Muscle of leg (tissue), 16 donors: ENCODE measurements at places on chromosomes 6 and 20.

- no peak for DNase-seq
Measured at GRCh38 chr20:50246367-50247195, 56.0 kb downstream of the CEBPB start.

DNA sequence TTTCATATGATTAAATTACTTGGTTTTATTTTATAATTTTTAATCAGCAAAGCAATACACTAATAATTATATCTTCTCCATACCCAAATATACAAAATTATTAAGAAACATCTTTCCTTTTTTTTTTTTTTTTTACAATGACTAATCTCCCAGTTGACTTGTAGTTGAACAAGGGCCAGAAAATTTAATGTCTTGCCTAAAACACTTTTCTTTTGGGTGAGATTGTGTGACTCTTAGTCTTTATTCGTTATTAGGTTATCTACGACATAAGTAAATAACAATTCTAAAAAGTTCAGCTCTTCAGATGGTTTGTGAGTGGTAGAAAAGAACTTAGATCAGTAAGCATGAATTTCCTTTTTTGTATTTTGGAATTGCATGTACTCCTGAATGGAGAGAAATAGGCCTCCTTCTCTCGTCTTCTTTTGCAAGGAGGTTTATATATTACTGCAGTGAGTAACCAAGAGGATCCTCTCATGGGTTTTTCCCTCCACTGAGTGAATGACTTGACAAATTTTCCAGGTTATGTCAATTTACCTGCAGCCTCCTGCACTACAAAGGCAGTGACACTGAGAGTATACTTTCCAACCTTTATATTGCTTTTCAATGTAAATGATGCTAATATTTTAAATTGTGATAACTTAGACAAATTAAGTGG lies 364.5 kb upstream of the CITED2 start:
- DNase-seq: no peak

DNA sequence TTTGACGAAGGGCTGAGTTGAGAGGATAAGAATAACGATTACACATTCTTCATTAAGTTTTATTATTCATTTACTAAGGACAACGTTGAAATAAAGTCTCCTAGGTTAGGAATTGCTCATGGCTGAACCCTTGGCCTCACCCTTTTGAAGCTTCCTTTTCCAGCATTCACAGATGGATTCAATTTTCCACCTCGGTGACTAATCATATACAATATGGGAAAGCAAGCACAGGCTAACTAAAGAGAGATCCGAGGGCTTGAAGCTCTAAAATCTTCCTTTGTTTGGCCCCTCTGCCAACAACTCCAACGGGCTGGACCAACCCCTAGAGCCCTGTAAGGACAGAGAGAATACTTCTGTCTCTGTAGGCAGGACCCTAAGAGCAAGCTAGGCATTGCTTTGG lies 159.5 kb downstream of the SOD2 start:
- DNase-seq: peak; percentile 88

DNA sequence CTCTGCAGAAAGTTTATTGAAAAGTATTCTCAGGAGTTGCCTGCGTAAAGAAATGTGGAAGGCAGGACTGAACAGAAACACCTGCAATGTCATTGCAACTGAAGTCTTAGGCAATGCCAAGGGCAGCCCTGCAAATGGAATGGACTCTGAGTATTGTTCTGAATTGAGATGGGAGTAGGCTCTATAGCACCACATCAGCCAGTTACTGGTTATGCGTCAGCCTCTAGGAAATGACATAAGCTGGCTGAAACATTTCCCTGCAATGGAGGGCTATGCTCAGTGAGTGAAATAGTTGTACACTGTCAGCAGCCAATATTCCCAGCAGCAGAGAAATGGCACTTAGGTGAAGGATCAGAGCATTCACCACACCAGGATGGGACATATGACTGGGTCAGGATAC lies 13.8 kb upstream of the GJE1 start:
- DNase-seq: no peak

GRCh38 chr20:31869942-31870725 lies at the start of the genes DUSP15 and TTLL9:
Gene DUSP15 (minus strand): TSS chr20:31870527. CDS start chr20:31870337, 190 bp downstream.
Gene TTLL9 (plus strand): TSS chr20:31870634. CDS start chr20:31871127, 493 bp downstream.
- DNase-seq: peak; percentile 52

DNA sequence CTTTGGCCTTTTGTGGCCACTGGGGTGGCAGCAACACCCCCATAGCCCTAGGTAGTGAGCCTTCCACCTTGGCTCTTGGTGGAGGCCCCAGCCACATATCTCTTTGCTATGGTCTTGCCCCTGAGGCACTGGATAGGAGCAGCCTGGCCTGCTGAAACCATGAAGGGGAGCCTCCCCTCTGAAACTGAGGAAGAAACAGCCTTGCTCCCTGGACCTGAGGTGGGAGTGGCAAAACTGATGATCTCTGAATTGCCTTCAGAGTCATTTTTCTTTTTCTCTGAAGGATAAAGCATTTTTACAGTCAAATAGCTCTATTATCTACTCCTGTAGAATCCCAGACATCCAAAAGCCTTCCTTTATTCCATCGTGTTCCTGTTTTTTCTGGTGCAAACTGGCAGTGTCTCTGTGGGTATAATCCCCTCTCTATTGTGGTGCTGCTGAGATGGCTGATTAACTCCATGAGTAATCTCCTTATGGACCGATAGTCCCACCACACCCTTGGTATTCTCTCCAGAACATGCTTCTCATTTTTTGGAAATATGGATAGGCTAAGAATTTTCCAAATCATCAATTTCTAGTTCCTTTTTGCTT lies 22.0 kb upstream of the PRSS35 start:
- no peak for DNase-seq

DNA sequence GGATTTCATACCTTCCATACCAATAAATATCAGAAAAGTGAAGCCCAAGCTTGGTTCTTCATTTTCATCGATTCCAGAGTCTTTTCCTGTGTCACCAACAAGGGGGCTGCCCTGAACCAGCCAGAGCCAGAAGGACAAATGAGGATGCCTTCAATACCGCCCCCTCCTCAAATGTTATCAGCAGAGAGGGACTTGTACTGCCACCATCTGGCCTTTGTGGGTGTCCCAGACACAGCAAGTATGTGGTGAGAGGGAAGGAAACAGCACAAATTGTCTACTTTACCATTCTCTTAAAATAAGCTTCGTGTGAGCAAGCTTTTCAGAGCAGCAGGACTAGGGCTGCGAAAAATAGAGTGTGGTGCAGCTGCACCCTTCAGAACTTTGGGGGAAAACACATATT lies 165.3 kb downstream of the SOBP start:
- no peak for DNase-seq

DNA sequence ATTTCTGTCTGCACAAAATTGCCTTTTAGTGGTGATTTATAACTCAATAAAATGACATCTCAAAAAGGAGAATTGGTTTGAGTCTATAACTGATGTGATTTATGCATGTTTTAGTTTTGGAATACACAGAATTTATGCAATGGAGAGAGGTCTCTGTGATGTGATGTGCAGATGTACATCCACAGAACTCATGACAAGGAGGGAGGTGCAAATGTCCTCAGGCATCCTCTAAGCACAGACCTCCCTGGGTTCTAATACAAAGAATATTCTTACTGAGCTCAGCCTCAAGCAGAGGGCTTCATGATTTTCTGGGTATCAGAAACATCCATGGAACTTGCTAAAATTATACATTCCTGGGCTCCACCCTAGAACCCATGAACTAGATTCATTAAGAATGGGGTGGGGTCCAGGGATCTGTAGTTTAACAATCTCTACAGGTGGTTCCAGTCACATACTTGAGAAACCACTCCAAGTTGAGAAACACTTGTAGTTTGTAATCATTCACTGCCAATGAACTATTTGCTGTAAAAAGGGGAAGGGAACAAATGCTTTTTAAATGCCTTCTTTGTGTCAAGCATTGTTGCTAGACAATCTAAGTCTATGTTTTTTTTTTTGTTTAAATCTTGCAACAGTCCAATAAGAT lies 60.2 kb upstream of the NEDD9 start:
- no peak for DNase-seq

- DNase-seq: no peak
Measured at GRCh38 chr6:83815631-83816272, 37.4 kb upstream of the RIPPLY2 start.

- DNase-seq: no peak
Measured at GRCh38 chr6:52725535-52726192, 37.6 kb downstream of the GSTA2 start.

GRCh38 chr6:101422811-101423210 lies 29.3 kb downstream of the GRIK2 start:
- peak; percentile 25 for DNase-seq

DNA sequence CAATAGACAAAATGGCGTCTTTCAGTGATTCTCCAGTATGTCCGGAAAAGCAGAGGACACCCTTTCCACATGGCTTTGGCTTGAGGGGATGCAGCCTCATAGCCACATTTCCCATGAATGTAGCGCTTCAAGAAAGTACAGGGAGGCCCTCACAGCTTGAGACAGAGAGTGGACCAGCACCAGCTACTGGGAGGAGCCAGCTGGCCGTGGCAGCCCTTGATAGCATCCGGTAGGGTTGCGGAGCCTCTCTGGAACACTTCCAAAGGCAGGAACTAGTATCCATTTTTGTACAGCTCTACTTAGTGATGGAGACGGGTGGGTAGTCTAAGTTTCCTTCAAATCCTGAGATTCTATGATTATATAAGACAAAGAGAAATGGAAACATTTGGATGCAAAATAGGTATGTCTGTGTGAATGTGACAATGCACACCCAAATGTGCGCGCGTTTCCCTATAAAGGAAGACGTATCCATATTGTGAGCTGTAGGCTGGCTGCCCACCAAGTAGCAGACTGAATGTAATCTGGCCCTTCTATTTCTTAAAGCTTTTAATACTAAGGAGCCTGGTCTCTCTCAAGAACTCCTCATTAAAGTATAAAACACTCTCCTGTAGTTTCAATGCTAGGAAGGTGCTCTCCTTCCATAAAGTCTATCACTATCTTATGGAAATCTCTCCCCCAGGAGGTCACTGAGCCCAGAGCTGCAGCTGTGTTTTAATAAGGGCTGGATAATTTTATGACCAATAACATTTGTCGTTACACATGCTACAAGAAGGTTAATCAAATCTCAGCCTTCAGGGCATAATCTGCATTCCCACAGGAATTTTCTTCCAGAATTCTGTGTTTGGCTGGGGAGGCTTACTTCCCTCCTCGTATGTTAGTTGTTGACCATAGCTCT lies 74.0 kb downstream of the SOBP start:
- peak; percentile 76 for DNase-seq

DNA sequence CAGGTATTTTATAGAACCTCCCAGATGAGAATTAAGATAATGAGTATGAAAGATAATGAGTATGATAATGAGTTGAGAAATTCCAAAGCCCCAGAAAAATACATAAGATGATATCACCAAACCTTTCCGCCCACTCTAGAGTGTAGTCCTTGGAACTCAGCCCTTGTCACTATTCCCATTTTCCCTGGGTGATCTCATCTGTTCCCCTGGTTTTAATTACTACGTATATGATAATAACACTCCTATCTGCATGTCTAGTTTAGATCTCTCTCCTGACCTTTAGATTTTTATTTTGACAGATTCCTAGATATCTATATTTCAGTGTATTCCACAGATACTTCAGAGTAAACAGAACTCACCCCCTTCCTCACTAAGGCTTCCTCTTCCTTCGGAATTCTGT lies 51.0 kb upstream of the ASIP start:
- peak; percentile 25 for DNase-seq

DNA sequence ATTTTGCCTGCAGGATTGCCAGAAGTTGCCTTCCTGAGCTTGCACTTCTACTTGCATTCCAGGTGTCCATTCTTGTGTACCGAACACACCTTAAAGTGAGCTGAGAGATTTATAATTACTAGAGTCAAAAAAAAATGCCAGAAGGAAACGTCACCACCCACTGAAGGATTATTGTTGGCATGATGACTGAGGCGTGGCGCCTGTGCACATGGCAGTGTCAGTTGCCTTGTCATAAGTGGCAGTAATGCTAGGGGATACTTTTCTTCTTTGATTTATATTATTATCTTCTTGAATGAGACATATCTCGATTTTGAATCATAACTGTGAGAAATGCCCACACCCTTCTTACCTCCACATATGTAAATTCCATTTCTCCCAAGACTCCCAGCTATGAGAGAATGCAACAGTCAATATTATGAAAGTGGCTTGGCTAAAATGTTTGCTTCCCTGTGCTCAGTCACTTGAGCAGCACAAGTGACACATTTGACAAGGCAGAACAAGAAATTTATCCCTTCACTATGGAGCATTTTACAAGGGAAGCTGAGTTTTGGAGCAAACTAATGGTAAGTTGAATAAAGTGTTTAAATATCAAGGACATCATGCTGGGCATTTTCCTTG lies 149.5 kb upstream of the SASH1 start:
- no peak for DNase-seq

- no peak for DNase-seq
Measured at GRCh38 chr20:35506872-35507638, 22.4 kb downstream of the C20orf173 start.

DNA sequence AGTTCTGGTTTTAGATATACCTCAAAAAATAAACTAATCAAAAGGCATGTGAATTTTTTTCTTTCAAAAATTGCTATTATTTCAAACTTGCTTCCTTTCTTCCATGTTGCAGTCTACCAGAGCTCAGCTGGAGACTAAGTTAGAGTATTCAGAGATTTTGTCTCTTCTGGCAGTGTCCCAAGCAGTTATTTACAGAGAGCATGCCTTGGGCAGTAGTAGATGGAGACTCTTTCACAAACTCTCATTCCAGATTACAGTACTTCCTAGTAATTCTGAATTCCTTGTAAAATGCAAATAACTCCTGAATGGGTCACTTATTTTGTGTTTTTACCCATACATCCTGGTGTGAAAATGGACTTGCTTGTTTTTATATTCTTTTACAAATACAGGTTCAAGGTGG lies 703.4 kb downstream of the EPHA7 start:
- DNase-seq: peak; percentile 25

DNA sequence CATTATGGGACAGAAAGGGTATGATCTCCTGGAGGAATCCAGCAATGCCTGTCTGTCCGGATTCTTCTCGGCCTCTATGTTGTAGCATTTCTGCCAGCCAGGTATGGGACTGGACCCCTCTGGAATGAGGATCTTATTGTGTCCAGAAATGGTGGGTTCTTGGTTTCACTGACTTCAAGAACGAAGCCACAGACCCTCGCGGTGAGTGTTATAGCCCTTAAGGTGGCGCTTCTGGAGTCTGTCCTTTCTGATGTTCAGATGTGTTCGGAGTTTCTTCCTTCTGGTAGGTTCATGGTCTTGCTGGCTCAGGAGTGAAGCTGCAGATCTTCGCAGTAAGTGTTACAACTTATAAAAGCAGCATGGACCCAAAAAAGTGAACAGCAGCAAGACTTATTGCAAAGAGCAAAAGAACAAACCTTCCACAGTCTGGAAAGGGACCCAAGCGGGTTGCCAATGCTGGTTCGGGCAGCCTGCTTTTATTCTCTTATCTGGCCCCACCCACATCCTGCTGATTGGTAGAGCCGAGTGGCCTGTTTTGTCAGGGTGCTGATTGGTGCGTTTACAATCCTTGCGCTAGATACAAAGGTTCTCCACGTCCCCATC lies 62.3 kb upstream of the IER3 start:
- DNase-seq: no peak
